ENCODE measurements at places on chromosomes 11 and 22.

GRCh38 chr11:57100638-57101331 is 81.0 kb upstream of the LRRC55 start:
- no peak for DNase-seq

GRCh38 chr11:96538104-96538503 is 148.3 kb downstream of the JRKL start:
- no peak for DNase-seq

DNA sequence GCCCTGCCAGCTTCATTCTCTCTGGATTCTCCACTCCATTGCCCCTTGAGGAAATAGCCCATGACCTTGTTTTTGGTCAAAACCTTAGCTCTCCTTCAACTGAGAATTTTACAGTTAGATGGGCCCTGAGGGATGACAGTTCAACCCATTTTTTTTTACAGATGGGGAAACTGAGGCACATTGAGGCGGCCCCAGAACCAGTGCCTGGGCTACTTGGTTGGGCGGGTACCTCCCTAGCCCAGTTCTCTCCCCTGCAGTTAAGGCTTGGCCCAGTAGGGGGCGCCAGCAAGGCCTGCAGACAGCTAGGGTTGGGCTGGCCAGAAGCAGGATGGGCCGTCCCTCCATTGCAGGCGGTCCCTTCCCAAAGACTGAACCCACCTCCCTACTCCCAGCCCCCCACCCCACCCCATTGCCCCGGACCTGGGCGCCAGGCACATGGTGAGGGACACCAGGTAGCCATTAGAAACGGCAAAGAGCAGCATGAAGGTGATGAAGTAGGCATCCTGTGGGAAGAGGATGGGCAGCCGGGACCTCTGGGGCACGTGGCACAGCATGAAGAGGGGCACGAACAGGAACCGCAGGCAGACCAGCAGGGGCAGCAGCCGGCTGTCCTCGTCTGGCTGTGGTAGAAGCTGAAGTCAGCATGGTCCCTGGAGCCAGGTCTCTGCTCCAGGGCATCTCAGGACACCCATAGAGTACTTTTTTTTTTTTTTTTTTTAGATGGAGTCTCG is 7.6 kb downstream of the SLC29A2 start:
- peak; percentile 82 for DNase-seq

GRCh38 chr11:115170133-115170815 is 333.9 kb downstream of the CADM1 start:
- peak; percentile 35 for DNase-seq

DNA sequence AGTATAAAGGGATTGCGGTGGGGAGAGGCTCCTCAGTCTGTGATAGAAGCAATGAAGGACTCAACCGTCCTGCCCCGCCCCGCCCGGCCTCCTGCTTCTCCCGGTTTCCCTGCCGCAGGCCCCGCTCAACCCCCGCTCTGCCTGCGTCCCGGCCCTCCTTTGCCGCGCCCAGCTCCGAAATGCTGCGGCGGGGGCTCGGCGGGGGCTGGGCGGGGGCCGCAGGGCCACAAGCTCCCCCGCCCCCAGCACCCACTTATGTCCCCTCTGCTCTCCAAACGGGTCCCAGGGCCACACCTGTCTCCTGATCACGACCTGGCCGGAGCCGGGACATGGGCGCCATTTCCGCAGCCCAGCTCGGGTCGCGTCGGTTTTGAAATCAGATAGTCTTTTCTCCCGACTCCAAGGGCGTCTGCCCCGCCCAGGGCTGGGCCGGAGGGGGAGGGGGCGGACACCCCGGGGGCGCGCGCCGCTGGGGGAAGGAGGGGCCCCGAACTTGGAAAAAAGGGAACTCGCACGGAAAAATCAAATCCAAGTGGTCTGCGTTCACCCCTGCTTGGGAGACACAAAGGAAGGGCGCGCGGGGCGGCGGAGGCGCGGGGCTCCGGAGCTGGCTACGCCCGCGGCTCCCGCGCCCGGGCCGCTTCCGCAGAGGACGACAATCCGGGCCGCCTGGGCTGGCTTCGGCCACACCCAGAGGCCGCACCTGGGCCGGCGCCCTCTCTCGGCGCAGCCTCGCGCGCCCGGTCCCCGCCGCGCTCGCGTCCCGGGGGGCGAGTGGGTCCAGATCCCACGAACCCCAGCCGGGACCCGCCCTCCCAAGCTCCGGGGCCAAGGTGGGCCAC is 70.6 kb upstream of the EP300 start:
- DNase-seq = peak; percentile 82

DNA sequence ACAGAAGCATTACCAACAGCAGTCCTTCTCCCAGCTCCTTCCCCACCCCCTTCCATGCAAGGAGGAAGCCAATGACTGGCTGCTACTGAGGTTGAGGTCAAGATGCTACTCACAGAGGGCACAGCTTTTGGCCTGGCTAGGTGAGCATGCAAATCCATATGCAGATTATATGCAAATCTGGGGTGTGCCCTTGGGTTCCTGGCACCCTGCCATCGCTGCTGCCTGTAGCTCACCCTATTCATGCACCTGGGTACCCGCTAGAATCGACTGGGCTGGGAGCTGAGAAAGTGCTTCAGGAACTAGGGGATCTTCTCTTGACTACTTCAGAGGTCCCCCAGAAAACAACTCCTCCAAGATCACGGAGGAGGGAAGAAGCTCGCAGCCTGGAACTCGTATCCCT is 4.0 kb downstream of the DSCAML1 start:
- no peak for DNase-seq

- DNase-seq = no peak
Measured at GRCh38 chr11:1272531-1272930, 36.9 kb downstream of the TOLLIP start.

GRCh38 chr22:36423461-36424404 is 36.0 kb upstream of the MYH9 start:
- DNase-seq = no peak

GRCh38 chr11:15667127-15667725 is 552.5 kb downstream of the INSC start:
- DNase-seq = no peak

GRCh38 chr22:25172153-25172552 is 27.5 kb upstream of the CRYBB3 start:
- peak; percentile 59 for DNase-seq

All from GM13977 (cell line).